ENCODE measurements at places on chromosomes 5 and 9.

- no peaks in the 10 kb centered on the region for H3K36me3 ChIP-seq
- H3K4me3 ChIP-seq = no peak overlapping the region
- H3K27me3 ChIP-seq = peaks cover 46% of the 10 kb centered on the region
- no peak overlapping the region for H3K27ac ChIP-seq
Observed at GRCh38 chr9:98864281-98865174, 57.1 kb downstream of the GALNT12 start.

- no peak for DNase-seq
- H3K27ac ChIP-seq = no peak overlapping the region
- H3K36me3 ChIP-seq = peaks cover 2% of the 10 kb centered on the region
- H3K4me1 ChIP-seq = no peaks in the 10 kb centered on the region
Observed at GRCh38 chr9:106936680-106937079, 73.7 kb downstream of the ZNF462 start.

DNA sequence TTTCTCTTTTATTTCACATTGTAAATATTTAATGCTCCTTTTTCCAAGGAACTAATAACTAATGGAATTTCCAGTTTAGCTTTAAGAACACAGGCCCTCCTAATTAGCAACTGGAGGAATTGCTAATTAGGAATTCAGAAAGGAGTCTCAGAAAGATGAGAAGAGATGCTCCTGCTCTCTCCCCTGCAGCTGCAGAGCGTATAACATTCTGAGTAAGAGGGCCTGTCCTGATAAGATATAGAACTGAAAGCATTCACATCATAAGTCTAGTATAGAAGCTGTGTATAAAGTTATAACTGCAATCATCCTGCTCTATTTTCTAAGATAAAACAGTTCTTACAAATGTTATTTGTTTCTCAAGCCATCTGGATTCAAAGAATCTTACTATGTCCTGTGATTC lies 83.2 kb downstream of the DTWD2 start:
- H3K27me3 ChIP-seq = no peaks in the 10 kb centered on the region
- H3K36me3 ChIP-seq = peaks cover 3% of the 10 kb centered on the region
- H3K4me1 ChIP-seq = no peaks in the 10 kb centered on the region
- no peak overlapping the region for H3K4me3 ChIP-seq

GRCh38 chr5:11851416-11851815 lies 52.8 kb downstream of the CTNND2 start:
- DNase-seq = no peak
- no peak overlapping the region for H3K27ac ChIP-seq
- no peaks in the 10 kb centered on the region for H3K4me1 ChIP-seq
- H3K27me3 ChIP-seq = no peaks in the 10 kb centered on the region
- H3K4me3 ChIP-seq = no peak overlapping the region
- H3K36me3 ChIP-seq = no peaks in the 10 kb centered on the region

DNA sequence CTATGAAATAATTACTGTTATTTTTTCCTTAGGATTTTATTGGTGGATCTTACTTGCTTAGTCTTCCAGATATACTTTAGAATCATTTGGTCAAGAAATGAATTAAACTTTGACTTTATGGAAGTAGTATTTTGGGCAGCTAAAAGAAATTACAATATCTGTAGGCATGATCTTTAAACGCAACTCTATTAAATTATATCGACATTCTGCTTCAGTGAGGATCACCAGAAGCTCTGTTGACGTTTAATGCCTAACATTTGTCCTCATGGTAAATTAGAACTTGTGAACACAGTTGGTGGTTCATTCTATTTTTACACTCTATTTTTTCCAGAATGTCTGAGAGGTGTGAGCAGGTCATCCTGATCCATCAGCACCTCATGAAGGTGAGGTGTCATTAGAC lies 211.6 kb downstream of the TMEM167A start:
- no peak overlapping the region for H3K4me3 ChIP-seq
- no peak for DNase-seq
- no peaks in the 10 kb centered on the region for H3K36me3 ChIP-seq
- H3K4me1 ChIP-seq = no peaks in the 10 kb centered on the region
- no peaks in the 10 kb centered on the region for H3K27me3 ChIP-seq

GRCh38 chr5:142748568-142749249 lies 21.5 kb upstream of the ARHGAP26 start:
- H3K27ac ChIP-seq = no peak overlapping the region
- no peak overlapping the region for H3K4me3 ChIP-seq
- H3K36me3 ChIP-seq = no peaks in the 10 kb centered on the region
- peaks cover 10% of the 10 kb centered on the region for H3K27me3 ChIP-seq
- H3K4me1 ChIP-seq = peaks cover 22% of the 10 kb centered on the region

DNA sequence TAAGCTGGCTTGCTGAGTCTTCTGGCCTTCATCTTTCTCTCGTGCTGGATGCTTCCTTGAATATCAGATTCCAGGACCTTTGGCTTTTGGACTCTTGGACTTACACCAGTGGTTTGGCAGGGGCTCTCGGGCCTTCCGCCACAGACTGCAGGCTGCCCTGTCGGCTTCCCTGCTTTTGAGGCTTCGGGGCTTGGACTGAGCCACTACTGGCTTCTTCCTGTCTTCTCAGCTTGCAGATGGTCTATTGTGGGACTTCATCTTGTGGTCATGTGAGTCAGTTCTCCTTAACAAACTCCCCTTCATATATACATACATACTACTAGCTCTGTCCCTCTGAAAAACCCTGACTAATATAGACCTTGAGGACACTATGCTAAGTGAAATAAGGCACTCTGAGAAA lies 78.3 kb upstream of the SSBP2 start:
- no peak for DNase-seq
- no peak overlapping the region for H3K4me3 ChIP-seq
- H3K27ac ChIP-seq = no peak overlapping the region
- no peaks in the 10 kb centered on the region for H3K27me3 ChIP-seq
- H3K4me1 ChIP-seq = peaks cover 1% of the 10 kb centered on the region

- DNase-seq = no peak
- peaks cover 26% of the 10 kb centered on the region for H3K27me3 ChIP-seq
- H3K4me3 ChIP-seq = no peak overlapping the region
Observed at GRCh38 chr5:135850671-135851070, 16.2 kb downstream of the SLC25A48 start.

DNA sequence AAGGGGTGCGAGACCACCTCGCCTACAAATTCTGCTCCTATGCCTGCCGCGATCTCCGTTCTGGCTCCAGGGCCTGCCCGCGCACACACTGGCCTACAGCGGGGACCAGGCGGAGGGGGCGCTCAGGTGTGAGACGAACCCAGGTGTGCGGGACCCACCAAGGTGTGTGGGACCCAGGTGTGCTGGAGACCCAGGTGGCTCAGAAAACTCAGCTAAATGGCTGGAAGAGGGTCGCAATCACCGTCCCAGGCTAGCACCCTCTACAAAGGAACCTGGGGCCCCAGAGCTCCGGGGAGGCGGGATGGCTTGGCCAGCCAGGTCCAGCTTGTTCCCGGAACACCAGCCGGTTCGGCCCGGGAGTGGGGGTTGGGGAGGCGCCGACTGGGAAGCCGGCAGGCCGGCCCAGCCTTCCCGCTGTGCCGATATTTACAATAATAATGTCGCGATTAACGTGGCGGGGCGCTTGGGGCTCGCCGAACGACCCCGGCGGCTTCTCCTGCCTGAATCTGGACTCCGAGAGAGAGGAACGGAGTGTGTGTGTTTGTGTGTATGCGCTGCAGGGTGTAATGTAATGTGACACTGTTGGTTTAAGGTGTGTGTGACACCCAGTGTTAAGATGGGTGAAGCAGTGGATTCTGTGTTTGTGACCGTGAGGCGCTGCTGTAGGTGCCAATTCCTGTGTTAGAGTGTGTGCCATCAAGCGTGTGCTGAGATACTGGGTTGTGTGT lies 1.4 kb downstream of the PCDH1 start:
- H3K27ac ChIP-seq = peak overlapping the region; percentile 55
- no peaks in the 10 kb centered on the region for H3K36me3 ChIP-seq
- DNase-seq = no peak
- peaks cover 62% of the 10 kb centered on the region for H3K27me3 ChIP-seq
- H3K4me3 ChIP-seq = peak overlapping the region; percentile 68
- H3K4me1 ChIP-seq = peaks cover 22% of the 10 kb centered on the region

GRCh38 chr5:151598984-151599383 lies 7.9 kb upstream of the FAT2 start:
- H3K4me3 ChIP-seq = no peak overlapping the region
- DNase-seq = no peak
- H3K27ac ChIP-seq = no peak overlapping the region
- peaks cover 2% of the 10 kb centered on the region for H3K4me1 ChIP-seq
- H3K27me3 ChIP-seq = peaks cover 17% of the 10 kb centered on the region

All from effector memory CD8-positive, alpha-beta T cell (primary cell).